ENCODE measurements at places on chromosomes 7 and 10.

DNA sequence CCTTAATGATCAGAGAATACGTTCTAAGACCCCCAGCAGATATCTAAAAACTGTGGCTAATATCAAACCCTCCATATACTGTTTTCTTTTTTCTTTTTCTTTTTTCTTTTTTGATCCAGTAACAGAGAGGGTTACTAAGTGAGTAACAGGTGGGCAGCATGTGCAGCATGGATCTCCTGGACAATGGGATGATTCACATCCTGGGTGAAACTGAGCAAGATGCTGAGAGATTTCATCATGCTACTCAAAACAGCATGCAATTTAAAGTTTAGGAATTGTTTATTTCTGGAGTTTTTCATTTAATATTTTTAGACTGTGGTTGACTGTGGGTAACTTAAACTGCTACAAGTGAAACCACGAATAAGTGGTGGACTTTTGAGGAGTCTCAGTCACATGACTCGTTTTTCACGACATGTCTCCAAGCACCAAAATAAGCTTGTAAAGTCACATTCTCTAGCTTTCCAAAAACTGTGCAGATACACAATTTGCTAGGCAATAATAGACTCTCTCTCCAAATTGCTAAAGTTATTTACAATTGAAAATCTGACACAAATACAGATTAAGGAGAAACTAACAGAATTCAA lies 716.2 kb downstream of the NXPH1 start:
- DNase-seq, result no peak

GRCh38 chr7:157890921-157891401 lies 554.2 kb downstream of the DNAJB6 start:
- DNase-seq, result no peak

GRCh38 chr10:43679509-43679908 lies 30.8 kb upstream of the ZNF32 start:
- DNase-seq, result no peak

GRCh38 chr7:110607050-110607857 lies 483.7 kb upstream of the LRRN3 start:
- DNase-seq, result no peak

- DNase-seq, result no peak
These were observed 104.3 kb downstream of the CREB5 start for GRCh38 chr7:28516390-28517172.

DNA sequence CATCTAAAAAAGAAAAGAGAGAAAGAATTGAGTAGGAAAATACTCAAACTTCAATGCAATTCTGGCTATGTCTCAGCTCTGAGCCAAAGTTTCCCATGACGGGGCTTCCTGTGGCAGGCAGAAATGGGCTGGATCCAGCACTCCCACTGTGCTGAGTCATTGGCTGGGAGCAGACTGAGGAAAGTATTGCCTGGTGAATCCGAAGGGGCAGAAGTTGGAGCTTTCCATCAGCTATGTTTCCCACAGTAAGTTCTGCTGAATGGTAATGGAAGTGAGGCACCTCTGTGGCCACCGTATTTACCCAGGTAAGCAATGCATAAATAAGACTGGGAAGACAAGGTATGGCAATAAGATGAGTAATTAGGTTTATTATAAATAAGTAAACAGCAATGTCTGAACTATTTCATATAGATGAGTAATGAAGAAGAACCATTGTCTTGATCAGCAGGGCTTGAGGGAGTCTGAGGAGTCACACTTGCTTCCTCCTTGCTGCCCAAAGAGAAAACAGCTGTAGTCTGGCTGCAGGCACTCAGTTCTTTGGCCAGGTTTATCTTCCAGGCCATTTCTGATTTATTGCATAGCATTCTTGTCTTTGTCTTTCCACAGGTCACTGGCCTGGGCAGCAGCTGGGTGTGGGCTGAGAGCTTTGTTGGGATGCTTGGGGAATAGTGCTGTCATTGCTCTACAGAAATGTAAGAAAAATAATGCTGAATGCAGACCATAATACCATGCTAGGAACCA lies 255.3 kb downstream of the DNAJB9 start:
- DNase-seq, result no peak

DNA sequence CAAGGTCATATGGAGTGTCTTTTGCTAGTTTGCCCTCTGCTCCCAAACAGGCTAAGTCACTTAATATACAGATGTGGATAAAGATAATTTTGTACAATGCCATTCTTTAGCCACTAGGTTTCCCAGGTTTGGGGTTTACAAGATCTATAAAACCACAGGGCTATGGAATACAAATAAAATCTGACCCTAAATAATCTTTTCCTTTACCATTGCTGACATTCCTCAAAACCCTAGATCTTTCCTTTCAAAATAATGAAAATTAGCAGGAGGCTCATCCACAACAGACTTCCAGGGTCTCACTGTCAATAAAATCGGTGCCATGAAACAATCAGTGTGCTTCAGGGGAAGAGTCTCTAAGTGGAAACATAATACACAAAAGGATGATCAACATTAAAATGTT lies 148.4 kb downstream of the CPEB3 start:
- DNase-seq, result no peak

DNA sequence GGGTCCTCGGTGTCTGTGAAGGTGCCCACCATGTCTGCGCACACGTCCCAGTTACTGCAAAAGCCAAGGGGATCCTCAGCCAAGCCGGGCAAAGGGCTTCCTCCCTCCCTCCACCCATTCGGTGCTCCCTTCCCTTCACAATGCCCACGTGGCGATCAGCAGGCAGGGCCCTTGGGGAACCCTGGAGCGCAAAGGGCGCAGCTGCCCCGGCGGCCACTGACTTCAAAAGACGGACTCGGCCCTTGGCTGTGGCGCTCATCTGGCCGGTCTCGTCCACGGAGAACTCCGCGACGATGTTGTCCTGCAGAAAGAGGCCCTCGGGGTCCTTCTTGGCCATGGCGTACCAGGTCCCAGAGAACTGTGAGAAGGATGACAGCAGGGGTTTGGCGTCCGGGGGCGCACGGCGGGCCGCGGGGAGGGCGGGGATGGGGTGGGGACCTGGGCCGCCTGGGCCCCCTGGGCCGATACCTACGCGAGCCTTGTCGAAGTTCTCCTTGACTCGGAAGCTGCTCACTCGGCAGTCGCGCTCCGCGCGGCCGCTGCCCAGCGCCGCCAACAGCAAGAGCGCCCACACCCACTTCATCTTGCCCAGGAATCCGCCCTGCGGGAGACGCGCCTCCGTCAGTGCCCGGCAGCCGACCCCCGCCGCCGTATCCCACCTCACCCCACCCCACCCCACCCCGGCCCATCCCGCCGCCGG lies 439 bp downstream of the RBP4 start:
- no peak for DNase-seq

DNA sequence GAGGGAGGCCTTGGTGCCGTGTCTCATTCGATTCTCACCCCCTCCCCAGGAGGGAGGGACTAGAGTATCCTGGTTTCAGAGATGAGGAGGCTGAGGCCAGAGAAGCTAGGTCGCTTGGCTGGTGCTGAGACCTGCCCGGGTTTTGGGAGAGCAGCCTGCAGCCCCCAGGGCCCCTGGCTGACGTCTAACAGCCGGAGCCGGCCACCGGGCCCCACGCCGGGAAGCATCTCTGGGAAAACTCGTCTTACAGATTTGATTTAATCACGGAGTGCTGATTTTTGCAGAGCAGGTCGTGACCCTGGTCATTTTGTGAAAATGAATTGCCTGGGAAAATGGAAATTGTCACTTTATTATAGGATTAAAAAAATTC lies 97.5 kb downstream of the MICALL2 start:
- no peak for DNase-seq

DNA sequence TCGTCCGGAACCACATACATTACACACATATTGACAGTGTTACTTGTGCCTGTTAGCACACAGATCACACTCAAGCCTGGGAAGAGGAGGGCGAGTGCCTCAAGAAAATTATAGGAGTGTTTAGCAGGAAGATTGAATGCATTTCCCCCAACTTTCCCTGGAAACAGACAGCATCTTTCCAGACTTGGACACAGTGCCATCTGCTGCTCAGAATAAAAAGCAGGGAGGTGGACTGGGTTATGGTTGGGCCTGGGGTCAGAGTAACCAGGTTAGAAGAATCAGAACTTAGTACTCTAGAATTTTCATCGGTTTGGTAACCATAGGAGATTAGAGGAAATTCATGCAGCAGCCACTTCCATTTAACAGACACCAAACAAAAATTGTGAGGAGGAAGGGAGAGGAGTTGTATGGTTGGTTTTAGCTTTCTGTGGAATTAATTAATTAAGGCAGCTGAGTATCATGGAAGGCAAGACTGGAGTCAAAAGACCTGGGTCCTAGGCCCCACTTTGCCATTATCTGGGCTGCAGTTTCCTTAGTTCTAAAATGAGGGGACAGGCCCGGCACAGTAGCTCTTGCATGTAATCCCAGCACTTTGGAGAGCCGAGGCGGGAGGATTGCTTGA lies 43.4 kb upstream of the OPTN start:
- no peak for DNase-seq

DNA sequence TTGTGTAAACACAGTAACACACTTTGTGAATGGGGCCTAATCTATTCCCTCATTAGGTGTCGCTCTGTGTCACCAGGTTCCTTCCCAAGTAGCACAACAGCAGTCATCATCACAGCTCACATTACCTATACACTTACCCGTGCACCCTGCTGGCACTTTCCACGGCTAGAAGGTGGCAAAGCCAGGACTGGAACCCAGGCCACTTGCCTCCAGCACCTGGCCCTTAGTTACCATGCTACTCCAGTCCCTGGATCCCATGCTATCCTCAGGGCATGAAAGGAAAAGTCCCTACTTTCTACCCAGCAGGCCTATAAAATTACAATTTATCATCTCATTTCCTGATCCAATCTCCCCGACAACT lies 18.4 kb downstream of the SMURF1 start:
- DNase-seq, result no peak

DNA sequence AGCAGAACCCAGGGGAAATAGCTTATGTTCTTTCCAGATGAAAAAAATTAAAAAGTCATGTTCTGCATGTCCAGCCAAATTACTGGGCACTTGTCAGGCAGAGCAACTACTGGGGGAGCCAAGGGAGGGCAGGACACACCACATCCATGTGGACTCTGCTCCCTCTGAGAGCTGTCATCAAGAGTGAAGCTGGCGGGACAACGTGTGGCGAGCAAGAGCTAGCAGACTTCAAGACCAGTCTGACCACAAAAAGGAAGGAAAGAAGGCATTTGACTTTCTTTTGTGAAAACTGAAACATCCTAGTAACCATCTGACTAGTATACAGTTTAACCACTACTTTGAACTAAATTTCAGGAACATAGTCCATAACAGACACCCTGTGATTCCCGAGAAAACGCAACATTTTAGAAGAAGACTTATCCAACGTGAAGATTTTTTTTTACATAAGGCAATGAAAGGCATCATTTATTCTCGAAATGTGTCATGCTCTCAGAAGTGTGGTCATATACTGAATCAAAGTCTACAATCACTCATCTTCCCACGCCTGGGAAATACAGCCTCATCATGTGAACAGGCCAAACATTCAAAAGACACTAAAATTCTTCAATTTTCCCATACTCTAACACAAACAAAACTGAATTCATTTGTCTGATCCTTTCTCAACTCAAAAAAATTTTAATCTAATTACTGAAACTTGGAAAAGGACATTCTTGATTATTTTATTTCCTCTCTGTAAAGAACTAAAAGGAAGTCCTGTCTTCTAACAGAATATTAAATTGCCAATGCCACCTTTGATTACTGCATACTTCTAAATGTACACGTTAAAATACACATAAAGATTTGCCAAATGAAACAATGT lies 15.5 kb downstream of the CYTH3 start:
- DNase-seq, result no peak

GRCh38 chr10:52485462-52485861 lies 171.4 kb downstream of the DKK1 start:
- no peak for DNase-seq

DNA sequence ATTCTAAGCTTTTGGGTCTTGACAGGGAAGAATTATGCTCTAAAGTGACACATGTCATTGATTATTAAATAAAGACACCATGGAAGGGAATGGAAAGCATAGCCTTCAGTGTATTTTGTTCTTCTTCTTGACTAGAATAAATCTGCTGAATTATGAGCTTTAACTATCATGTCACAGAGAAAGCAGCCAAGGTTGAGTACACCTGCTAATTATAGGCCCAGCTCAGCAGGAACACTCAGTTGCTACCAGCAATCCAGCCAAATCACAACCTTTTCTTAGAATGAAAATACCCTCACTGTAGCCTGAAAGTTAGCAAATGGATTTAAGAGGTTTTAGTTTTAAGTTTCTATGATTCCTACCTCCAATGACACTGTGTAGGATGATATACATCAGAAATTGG lies 225.3 kb upstream of the RHOBTB1 start:
- DNase-seq, result no peak

GRCh38 chr7:139782932-139783331 lies 5.1 kb upstream of the HIPK2 start:
- DNase-seq, result no peak

DNA sequence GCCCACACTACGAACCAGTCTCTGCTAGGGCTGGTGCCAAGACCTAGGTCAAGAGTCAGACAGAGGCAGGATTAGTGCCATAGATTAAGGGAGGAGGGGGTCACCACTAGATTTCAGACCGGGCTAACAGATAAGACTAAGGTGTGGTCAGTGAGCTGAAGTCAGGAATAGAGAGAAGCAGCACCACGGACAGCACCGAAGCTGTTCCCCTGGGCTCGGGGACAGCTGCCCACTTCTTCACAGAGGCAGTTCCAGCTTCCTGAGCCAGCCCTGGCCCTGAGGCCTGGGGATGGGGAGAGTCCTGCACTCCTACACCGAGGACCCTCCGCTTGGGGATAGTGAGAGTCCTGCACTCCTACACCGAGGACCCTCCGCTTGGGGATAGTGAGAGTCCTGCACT lies 11.2 kb upstream of the JAKMIP3 start:
- DNase-seq, result no peak

DNA sequence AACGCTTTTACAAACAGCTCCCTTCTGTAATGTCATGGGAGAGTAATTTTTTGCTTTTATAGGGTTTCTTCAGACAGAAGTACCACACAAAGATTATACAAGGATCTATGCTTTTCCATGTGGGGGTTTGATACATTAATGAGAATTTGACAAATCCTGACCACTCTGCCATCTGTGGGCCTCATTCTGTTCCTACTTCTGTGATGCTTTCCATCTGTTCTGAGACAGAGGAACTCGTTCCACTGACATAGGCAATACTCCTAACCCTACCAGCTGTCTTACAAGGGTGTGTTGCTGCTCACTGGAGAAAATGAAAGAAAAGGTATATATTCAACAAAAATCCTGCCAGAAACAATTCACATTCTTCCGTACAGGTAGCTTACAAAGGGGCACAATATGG lies 59.4 kb upstream of the NAMPT start:
- DNase-seq, result no peak

GRCh38 chr7:29306319-29306991 lies 111.9 kb downstream of the CHN2 start:
- no peak for DNase-seq

- DNase-seq, result no peak
These were observed 381.0 kb downstream of the CALN1 start for GRCh38 chr7:72030994-72031667.

DNA sequence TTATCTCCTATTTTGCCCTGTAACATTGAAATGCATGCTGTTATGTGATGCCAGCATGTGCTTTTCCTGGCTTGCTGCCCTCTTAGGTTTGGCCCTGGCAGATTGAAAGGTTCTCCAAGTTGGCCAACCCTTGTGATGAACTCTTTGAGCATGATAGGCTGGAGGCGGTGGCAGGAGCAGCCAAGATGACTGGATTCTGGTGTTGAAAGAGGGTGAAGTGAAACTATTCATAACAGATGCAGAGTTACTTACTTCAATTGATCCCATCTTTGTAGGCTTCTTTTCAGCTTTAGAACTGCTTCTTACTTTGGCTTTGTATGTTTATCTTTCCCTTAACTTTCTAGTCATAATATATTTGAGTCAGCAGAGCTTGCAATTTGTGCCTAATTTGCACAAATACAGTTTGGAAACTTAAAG lies 57.6 kb downstream of the BICC1 start:
- no peak for DNase-seq

GRCh38 chr7:96663871-96664445 lies 45.7 kb downstream of the SEM1 start:
- no peak for DNase-seq
